Stimulated activated CD8-positive, alpha-beta memory T cell treated with anti-CD3 and anti-CD28 coated beads, Interleukin-4, amount 100 ng/mL, for 1 hour (primary cell): ENCODE measurements at places on chromosomes 6 and 20.

DNA sequence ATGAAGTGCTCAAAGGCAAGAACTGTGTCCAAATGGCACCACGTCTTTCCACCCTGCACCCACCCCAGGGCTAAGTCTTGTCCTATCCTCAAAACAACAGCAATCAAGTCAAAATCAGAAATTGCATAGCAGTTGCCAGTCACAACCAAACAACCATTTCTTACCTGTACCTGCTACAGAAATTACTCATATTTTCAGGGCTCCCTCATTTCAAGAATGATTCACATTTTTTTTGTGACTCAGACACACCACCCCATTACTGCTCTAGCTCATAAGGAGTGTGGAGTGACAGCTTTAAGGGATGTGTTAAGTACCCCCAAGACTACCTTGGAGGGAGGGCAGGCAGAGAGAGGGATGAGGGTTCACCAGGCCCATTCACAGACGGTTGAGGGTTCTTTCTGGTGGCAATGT, 111.7 kb downstream of the TRERF1 start:
- DNase-seq, result no peak

GRCh38 chr6:90533615-90534336, 53.1 kb downstream of the MAP3K7 start:
- DNase-seq, result no peak

DNA sequence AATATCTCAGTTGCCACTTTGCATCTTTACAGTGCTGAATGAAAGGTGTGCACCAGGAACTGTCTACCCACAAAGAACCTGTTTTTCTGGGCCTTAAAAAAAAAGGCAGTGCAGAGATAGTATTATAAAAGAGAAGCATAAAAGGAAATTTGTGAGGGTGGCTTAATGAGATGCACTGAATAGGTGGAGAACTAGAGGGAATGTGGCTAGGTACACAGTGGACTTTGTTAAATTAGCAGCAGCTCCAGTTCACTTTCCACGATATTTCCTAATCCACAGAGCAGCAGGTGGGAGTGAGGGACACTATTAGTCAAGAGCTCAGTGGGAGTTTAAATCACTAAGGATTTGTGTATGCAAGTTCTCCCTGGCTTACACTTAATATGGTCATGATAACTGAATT, 38.8 kb downstream of the MAP7 start:
- DNase-seq, result no peak

GRCh38 chr6:100613656-100614055, 148.9 kb upstream of the SIM1 start:
- DNase-seq, result no peak

DNA sequence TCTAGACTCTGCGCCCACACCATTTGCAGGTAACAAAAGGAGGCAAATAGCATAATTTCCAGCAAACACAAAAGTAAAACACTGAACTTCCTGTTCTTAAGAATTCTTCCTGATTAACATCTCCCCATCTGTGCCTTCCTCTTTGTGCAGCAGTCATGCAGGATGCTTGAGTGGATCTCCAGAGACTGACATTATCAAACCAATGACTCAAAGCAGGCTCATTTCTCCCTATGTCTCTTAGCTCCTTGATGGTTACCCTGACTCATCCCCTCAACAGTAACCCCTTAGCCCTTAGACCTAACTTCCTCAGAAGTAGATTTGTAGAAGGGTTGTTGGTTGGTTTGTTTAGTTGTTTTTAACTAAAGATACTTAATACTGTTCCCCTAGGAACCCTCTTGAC, 137.0 kb upstream of the RIN2 start:
- no peak for DNase-seq

GRCh38 chr20:11338496-11339306, 579.0 kb upstream of the BTBD3 start:
- no peak for DNase-seq

DNA sequence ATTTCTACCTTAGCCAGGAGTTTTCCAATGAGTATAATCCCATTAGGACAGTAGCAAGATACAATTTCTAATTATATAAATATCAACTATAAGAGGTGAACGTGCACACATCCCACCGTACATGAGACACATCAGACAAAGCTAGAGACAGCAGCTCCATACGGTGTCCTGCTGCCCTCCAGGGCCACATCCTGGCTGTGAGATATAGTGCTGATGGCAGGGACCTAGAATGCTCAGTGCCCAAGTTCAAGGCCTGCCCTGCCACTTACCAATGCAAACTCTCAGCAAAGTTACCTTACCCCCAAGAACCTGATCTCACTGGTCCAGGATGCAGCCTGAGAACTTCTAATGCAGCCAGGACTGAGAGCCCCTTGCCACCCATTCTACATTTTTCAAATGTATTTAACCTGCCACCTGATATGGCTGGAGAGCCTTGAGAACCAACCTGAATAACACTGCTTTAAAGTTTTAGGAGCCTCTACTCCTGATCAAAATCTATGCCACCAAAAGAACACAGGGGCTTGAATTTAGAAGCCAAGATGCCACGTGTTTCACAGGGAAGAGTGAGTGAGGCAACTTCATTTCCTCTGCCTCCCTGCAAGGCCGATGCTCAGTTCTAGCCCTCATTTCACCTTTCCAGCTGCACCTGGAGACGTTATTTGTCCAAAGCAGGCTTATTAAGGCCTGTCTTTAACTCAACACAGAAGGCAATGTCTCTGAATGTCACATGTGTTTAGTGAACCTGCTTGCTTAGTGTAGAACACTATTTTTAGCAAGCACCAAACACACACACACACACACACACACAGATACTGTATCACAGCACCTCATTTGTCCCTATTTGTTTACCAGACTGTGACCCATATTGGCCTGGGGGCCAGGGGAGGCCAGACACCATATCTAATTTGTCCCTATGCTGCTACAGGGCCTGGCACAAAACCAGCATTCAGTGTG, 6.1 kb downstream of the NFATC2 start:
- no peak for DNase-seq

GRCh38 chr20:31684153-31685015, 38.3 kb downstream of the BCL2L1 start:
- no peak for DNase-seq

GRCh38 chr6:50289366-50289765, 239.6 kb upstream of the DEFB112 start:
- DNase-seq, result no peak

DNA sequence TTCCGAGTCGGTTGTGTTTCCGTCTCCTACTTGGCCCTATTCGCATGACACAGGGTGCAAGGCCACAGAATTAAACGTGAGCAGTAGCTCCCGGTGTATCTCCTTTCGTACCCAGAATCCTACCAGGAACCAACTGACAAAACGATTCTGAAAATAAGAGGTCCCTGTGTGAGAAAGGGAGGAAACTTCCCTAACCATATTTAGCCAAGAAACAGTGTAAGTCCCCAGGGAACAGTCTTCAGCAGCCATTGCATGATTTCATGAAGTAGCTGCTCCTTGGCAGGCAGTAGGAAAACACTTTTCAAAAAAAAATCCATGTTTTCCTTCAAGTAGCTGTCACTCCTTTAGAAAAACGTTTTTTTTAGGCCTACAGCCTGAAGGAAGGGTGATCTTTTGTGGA, 46.9 kb downstream of the PDE10A start:
- no peak for DNase-seq

GRCh38 chr6:34031625-34032383, 114.1 kb downstream of the GRM4 start:
- no peak for DNase-seq

- no peak for DNase-seq
Measured at GRCh38 chr6:19024737-19025136, 637.6 kb downstream of the RNF144B start.

- no peak for DNase-seq
Measured at GRCh38 chr6:75855052-75855451, 106.0 kb downstream of the MYO6 start.
